Right hindlimb (tissue), 1 donor: ENCODE measurements at places on chromosomes 2 and 18.

- peak; percentile 62 for DNase-seq
Observed at GRCh38 chr2:71586471-71586870, 133.1 kb downstream of the DYSF start.

- DNase-seq = peak; percentile 39
Observed at GRCh38 chr2:34096562-34097171, 497.6 kb upstream of the FAM98A start.

DNA sequence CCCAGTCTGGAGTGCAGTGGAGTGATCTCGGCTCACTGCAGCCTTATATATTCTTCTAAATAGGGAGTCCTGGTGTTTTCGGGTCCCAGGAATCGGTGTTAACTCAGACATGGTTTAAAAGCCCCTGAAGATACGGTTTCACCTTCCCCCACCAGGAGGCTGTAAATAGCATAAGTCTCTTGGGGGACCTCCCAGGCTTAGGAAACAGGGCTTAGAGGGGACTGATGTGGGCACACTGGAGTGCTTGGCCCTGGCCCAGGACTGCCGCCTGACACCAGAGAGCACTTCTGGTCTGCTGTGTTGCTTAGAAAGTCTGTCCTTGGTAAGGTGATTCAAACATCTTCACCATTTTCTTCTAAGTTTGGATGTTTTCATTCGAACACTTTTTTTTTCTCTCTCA is 39.7 kb upstream of the MAP4K4 start:
- no peak for DNase-seq

DNA sequence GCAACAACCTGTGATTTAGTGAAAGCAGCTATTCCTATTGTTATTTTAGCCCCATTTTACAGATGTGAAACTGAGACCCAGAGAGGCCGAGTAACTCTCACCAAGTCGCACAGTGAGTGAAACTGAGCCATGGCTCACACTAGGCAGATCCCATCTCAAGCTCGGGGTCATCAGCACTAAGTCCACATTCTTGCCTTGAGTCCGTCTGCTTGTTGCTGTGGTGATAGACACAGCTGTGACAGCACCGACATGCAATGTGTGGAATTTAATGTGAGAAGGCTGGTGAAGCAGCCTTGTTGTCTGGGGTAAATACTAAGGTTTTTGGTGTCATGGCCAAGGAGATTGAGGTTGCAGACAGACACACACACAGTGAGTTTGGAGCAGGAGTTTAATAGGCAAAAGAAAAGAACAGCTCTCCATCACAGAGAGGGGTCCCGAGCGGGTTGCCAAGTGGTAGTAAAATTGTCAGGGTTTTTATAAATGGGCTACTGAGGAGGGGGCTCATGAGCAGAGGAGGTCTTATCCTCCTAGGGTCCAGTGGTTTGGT is 40.2 kb upstream of the GMCL1 start:
- peak; percentile 57 for DNase-seq

DNA sequence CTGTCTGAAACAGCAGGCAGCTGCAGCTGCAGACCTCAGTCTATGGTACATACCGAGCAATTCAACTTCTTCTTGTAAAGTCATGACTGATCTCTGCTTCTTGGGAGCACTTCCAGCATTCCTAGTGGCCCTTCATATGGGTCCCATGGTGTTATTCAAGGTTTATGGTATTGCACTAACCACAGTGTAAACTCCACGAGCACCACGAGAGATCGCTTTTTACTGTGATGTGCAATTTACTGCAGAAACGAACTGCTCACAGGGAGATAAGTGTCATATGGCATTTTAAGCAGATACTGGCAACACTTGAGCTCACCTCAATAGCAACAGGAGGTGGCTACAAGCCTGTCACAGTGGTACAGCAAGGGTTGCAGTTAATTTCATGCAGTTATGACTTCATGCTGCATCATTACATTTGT is 38.6 kb upstream of the SH3BP4 start:
- no peak for DNase-seq

DNA sequence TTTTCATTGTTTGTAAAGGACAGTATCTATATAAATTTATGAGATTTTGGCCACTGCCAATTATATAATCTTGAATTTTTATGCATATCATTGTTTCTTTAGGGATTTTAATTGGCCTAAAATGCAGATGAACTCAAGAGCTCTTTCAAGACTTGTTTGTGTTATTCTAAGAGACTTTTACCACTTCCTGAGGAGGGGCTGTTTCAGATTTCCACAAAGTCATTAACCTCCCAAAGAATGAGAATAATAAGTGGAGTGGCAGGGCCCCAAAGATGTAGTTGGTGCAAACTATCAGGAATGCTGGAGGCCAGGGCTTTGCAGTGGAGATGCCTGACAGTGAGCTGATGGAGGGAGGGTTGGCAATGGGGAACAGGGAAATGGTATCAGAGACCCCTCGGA is 15.5 kb upstream of the ACVR1 start:
- no peak for DNase-seq

GRCh38 chr18:78768221-78768620 is 211.4 kb upstream of the SALL3 start:
- no peak for DNase-seq

DNA sequence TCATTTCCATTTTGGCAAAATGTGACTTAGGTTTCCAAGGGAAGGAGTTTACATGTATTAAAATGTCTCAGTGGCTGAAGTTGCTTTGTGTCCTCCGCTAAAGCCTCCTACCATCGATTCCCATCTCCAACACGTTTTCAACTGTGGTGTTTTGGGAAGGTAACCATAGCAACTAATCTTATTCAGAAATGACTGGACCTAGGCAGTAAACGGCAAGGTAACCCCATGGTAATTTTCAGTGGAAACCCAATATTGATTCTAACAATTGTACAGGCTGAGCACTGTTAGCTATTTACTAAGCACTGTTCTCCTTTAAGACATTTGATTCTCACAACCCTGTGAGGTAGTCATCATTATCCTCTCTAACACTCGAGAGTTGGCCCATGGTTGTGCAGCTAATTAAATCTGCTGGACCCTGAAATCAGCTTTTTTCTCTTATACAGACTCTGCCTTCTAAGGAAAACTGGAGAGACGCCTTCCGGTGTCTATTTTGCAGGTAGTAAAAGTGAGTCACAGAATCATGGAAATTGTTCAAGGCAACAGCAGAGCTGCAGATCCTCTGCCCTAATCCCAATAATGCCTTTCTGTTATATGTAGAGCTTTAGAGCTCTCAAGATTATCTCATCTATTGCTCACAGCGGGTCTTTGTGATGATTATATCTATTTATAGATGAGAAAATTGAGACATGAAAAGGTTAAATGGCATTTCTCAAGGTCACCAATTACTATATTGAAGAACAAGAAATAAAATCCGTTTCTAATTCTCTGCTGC is 36.2 kb downstream of the FASTKD2 start:
- no peak for DNase-seq

GRCh38 chr2:109377976-109378375 is 235.8 kb downstream of the SEPTIN10 start:
- DNase-seq = peak; percentile 8

DNA sequence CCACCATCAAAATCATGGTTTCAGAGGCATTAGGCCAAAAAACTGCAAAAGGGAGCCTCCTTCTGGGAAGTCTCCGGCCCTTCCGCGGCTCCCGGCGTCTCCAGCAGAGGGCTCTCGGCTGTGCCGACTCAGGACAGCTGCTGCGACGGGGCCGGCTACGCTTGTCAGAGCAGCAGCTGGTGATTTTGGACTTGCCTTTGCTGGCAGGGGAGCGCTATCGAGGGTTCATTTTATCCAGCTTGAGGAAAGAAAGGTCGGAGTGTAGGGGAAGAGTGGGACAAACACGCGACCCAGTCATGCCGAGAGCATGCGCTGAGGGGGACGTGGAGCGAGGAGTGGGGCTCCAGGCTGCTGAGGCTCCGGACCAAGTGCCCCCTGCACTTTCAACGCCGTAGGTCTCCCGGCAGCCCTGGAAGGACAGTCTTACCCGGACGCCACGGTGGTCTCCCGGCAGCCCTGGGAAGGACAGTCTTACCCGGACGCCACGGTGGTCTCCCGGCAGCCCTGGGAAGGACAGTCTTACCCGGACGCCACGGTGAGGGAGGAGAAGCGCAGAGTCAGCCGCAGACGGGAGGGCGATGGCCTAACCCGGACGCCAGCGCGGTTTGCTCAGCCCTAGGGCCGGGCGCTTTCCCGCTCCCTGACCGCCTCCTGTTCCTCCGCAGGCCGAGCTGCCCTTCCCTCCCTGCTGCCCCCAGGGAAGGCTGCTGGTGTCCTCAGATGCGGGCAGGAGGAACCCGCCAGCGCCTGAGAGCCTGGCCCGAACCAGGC is 21.7 kb downstream of the DDX18 start:
- peak; percentile 92 for DNase-seq

GRCh38 chr2:239678666-239679296 is 278.0 kb upstream of the HDAC4 start:
- DNase-seq = peak; percentile 4

DNA sequence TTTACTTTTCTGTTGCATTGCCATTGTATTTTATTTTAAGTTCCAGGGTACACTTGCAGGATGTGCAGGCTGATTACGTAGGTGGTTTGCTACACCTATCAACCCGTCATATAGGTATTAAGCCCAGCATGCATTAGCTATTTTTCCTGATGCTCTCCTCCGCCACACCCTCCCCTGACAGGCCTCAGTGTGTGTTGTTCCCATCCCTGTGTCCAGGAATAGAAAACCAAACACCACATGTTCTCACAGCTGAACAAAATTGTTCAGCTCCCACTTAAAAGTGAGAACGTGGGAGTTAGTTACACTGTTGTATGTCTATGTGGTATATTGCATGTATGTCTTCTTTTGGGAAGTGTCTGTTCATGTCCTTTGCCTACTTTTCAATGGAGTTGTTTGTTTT is 1631.7 kb downstream of the DPP10 start:
- DNase-seq = no peak
